ENCODE measurements at places on chromosomes 5 and 9.

GRCh38 chr5:8382456-8382855 is 513.5 kb downstream of the MTRR start:
- DNase-seq = no peak

- DNase-seq = peak; percentile 89
Observed at GRCh38 chr9:91711755-91712601, 238.1 kb downstream of the ROR2 start.

DNA sequence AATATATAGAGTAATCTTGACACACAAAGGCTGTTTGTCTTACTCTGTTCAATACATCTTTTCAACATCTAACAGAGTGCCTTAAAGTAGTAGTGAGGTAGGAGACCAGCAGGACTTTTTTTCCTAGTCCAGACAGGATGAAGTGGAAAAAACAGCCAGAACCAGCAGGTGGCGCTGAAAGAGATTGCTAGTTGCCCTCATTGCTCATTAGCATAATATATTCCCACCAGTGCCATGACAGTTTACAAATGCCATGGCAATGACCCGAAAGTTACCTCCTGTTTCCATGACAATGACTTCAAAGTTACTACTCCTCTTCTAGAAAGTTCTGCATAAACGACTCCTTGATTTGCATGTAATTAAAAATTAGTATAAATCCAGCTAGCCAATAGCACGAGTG is 387.4 kb downstream of the ACTL7B start:
- peak; percentile 19 for DNase-seq

DNA sequence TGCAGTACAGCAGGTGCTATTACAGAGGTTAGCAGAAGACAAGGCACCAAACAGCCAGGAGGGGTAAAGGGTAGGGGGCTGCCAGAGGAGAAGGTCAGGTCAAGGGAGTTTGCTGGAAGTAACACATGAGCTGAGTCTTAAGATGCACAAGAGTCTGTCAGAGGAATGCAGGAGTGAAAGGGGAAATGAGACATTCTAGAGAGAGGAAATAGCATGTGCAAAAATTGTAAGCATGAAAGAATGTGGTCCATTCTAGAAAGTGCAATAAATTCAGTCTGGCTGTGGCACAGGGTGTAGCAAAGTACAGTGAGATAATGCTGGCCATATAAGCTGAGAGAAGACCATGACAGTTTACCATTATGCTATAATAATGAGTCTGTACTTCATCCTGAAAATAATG is 6.6 kb downstream of the GOLGA1 start:
- DNase-seq = no peak

DNA sequence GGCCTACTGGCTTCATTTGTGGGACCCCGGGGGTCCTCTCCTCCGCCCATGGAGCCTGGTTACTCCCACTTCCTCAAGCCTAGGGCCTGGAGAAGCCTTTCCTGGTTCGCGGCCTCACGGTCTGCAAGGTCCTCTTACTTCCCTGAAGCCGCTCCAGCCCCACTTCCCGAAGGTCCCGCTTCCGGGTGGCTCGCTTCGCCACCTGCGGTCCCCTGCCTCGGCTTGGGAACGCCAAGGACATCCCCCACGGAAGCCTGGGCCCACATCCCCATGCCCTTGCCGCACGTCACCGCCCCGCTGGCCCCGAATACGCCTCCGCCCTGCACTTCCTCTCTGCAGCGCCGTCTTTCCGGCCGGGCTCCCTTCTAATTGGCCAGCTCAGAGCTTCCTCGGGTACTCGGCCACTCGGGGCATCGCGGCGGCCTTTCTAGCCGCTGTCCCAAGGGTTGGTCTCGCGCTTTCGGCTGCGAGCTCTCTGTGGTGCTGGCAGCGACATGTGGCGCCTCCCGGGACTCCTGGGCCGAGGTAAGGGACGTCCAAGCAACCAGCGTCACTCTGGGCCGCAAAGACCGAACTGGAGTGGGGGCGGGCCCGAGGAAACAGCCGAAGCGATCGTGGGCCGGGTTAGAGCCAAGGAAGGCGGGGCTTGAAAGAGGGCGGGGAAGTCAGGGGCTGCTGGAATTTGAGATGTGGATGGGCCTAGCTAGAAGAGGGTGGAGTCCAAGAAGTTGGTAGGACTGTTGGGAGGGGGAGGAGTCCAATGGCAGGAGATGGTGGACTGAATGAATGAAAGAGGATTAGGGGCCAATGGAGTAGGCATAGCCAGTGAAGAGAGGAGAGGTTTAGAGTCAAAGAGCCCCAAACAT is at the start of gene DELE1:
Gene DELE1 (plus strand): TSS at position 424 of the 866 bp plus-strand sequence. CDS start 71 bp downstream, at position 495.
- peak; percentile 94 for DNase-seq

DNA sequence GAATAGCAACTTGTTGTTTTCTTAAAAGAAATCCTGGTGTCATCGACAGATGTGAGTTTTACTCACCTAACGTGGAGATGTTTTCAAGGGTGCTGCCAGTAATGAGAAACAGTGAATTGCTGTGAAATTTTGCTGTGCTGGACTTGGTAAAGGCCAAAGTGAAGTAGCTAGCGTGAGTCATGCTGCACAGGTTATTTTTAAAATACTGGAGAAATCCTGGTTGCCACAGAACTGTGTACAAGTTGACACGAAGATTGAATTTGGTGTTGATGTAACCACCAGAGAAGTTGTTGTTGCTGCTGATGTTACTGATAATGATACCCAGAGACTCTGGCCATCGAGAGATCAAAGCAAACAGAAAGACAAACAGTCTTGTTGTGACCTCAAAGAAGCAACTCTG is 187.9 kb upstream of the NFIL3 start:
- DNase-seq = no peak

GRCh38 chr5:61966997-61967396 is 339.0 kb upstream of the KIF2A start:
- DNase-seq = no peak

GRCh38 chr9:96515621-96516470 is 65.9 kb downstream of the HABP4 start:
- no peak for DNase-seq

DNA sequence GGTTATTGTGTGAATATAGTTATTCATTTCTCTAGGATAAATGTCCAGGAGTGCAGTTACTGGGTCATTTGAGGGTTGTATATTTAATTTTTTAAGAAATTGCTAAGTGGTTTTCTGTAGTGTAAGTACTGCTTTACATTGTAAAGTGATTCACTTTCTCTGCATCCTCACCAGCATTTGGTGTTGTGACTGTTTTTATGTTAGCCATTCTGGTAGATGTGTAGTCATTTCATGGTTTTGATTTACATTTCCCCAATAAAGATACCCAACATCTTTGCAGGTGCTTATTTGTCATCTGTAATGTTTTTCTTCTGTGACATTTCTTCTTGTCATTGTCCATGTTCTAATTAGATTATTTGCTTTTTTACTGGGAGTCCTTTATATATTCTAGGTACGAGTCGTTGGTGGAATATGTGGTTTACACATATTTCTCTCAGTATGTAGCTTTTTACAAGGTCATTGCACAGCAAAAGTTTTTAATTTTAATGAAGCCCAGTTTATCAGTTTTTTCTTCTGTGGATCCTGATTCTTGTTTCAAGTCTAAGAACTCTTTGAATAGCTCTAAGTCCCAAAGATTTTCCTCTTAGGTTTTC is 34.0 kb downstream of the SCGB3A1 start:
- DNase-seq = peak; percentile 47

DNA sequence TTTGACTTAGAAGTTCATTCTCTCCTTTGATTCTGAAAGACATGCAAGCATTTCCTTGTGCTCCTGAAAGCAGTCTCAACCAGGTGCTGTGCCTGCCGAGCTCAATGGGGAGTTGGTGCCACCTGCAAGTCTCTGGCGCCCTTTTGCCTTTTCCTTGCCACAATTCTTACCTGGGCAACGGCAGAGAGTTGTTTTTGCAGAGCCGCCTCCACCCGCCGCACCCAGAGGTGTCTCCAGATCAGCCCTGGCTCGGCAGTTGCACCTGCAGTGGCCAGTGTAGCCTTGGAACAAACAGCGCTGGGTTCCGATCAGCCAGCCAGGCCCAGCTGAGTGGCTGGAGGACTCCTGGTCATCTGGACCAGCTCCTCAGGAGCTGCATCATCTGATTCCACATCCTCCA is 262.9 kb downstream of the IRX2 start:
- DNase-seq = no peak

DNA sequence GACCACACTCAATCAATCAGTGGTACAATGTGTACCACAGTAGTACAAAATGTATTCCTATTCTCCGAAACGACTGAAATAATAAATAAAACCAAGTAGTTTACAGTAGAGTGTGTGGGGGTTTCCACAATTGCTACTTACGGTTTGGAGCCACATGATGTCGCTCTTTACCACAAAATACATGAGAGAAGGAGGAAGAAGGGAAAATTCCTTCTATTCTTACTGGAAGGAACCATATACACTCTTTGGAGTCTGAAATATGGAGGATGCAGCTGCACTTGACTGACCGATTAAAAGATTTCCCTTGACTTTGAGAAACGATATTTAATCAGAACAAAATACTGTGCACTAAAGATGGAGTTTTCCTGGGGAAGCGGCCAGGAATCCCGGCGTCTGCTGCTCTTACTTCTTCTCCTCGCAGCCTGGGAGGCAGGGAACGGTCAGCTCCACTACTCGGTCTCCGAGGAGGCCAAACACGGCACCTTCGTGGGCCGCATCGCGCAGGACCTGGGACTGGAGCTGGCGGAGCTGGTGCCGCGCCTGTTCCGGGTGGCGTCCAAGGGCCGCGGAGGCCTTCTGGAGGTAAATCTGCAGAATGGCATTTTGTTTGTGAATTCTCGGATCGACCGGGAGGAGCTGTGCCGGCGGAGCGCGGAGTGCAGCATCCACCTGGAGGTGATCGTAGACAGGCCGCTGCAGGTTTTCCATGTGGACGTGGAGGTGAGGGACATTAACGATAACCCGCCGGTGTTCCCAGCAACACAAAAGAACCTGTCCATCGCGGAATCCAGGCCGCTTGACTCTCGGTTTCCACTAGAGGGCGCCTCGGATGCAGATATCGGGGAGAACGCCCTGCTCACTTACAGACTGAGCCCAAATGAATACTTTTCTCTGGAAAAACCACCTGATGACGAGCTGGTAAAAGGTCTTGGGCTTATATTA is at the start of gene PCDHA4:
Gene PCDHA4 (plus strand): TSS at position 235 of the 942 bp plus-strand sequence.
- peak; percentile 17 for DNase-seq

- DNase-seq = no peak
Observed at GRCh38 chr9:37398464-37399025, 24.0 kb upstream of the GRHPR start.

- no peak for DNase-seq
Observed at GRCh38 chr5:68730979-68731654, 362.7 kb upstream of the SLC30A5 start.

DNA sequence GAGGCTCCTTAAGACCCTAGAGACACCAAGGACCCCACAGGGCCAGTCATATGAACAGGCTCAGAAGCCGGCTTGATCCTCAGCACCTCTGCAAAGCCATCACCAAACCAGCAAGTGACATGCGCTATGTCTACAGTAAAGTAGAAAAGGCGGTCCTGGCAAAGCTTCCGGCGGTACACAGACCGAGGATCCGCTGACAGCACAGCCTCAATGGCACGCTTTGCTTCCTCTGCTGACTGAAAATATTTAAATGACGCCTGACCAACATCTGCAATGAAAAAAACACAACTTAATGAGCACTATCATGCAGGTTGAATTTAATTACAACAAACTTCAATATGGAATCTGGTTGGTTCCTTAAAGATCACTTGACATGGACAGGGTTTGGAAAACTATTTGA is 17.6 kb downstream of the TRMO start:
- DNase-seq = peak; percentile 75

- DNase-seq = no peak
Observed at GRCh38 chr5:135993335-135993879, 35.4 kb upstream of the TGFBI start.

- DNase-seq = no peak
Observed at GRCh38 chr5:31990701-31991110, 183.4 kb downstream of the GOLPH3 start.

DNA sequence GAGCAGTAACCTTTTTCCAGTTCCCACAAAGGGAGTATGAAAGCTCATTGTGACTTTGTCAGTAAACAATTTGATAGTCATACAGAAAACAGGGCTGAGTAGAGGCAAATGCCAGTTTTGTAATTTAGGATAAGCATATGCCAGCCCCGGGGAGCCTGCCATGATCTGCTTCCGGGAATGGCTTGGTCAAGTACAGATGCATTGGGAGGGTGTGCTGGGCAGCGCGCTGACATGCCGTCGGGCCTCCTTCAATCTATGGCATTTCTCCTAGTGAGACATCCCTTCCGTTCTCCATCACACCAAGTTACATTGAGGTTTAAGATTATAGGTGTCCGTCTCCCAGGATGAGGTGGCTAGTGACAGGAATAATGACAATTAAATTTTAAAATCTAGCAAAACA is 48.6 kb downstream of the GNA14 start:
- DNase-seq = no peak

- no peak for DNase-seq
Observed at GRCh38 chr5:143074414-143074996, 304.3 kb downstream of the ARHGAP26 start.

DNA sequence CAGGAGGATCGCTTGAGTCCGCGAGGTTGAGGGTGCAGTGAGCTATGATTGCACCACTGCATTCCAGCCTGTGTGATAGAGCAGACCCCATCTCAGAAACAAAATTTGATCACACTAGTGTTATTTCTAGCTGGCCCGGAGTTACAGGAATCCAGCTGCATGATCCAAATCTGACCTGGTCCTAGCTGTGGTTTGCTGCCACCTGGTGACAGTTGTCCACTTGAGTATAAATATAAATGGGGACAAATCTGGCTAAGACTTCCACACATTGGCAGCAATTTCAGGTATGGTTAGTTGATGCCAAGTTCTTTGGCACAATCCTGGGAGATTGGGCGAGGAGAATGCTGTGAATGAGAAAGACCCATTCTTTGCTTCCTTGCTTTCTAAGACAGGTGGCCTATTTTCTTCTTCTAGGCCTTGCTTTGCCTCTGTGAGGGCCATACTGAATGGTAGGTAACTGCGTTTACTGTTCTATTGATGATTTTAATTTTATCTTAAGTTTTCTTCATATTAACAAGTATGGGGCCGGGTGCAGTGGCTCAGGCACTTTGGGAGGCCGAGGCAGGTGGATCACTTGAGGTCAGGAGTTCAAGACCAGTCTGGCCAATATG is 35.4 kb downstream of the UBE2R2 start:
- DNase-seq = peak; percentile 19

- peak; percentile 78 for DNase-seq
Observed at GRCh38 chr5:144187699-144188294, 17.1 kb downstream of the KCTD16 start.

DNA sequence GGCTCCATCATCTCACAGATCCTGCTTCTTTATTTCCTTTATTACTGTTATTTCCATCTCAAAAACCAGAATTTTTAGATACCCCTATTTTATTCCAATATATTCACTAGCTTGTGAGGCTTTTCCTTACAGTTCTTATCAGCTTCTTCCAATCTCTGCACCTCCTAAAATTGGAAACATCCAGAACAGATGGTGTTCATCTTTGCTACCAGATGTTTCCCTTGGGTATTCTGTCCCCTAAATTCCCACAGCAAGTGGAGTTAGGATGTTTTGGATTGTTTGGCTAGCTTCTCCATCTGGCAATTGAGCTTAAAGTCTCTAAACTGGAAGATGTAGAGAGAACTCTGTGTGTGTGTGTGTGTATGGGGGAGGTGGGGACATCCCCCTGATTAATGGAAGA is 580.4 kb downstream of the DTWD2 start:
- DNase-seq = no peak

DNA sequence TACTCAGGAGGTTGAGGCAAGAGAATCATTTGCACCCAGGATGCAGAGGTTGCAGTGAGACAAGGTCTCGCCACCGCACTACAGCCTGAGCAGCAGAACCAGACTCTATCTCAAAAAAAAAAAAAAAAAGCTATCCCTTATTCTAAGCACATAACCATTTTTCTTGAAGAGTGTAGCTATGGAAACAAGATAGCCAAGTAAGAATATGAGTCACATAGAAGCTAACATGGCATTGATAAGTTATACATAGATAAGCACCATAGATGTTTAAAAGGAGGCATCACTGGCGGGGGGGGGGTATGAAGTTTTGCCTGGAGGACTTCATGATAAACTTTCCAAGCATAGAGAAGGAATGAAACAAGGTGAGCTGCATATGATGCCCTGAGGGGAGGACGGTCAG is 26.0 kb downstream of the CHSY3 start:
- no peak for DNase-seq
